GM04503 (cell line): ENCODE measurements at places on chromosomes 4 and X.
A peak's percentile ranks its signal among the peaks of the same experiment; 100 is the strongest.

GRCh38 chrX:65781845-65782244, 114.4 kb downstream of the MSN start:
- no peak for DNase-seq

- no peak for DNase-seq
Measured at GRCh38 chr4:151930372-151930771, 169.6 kb upstream of the GATB start.

- no peak for DNase-seq
Measured at GRCh38 chr4:154507156-154507555, 15.6 kb upstream of the DCHS2 start.

DNA sequence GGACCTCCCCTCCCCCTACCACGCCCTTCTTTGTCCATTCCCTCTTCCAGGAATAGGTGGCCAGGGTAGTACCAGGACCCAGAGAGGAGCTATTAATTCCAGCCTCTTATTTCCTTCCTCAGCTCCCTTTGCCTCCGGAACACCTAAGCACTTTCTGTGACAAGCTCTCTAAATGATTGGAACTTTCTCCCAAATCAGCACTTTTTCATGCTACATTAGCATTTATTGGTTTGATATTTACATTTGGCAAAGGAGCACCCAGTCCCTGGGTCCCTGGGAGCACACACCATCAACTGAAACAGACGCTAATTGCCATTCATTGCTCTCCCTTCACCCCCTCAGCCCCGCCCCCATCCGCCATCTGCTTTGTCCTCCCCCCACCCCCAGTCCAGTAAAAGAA, 182.0 kb upstream of the BCOR start:
- no peak for DNase-seq

DNA sequence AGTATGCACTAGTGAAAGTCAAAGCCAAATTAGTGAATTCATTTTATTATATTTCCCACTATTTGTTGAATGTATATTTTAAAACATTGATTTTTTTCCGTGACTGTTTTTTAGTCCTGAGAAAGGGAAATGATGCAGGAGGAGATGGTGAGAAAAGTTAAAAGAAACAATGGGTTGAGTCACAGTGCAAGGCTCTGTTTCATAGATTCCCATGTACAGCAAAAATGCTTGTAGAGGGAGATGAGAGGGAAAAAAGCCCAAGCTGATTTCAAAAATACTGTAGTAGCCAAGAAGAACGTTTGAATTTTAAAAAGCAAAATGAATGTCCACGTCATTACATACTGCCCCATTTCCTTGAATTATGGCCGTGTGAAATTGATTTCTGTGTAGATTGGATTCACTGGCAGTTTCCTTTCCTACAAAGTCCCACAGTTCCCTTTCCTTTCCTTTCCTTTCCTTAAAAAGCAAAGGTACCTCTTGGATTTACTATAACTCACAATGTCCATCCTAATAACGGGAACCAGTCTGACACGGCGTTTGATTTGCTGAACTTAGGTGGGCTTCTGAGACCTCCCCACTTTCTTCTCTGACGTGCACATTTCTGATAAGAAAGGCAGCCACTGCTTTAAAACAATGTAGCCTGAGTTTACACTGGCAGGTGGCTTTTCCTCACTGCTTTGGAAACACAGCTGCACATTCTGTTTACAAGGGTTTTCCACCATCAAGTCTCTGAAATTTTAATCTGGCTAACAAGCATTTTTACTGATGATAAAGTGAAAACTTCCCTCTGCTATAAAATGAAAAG, 63.7 kb downstream of the SPCS3 start:
- DNase-seq, result no peak

DNA sequence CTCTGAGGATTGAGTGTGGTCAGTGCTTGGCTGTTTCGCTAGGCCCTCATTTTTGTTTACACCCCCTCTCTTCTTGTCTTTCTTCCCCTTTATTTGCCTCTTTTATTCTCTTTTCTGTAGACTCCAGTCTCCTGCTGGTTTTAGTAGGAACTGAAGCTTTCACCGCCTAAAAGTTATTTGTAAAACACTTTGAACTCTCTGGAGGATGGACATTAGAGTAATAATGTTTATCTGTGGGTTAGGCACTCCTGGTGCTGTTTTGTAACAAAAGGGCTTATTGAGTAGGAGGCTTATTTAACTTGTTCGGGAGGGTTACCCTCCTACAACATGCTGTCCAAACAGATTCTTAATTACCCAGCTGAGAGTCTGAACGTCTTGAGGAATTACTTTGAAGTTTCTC, 1.6 kb upstream of the ARHGAP10 start:
- DNase-seq, result no peak

DNA sequence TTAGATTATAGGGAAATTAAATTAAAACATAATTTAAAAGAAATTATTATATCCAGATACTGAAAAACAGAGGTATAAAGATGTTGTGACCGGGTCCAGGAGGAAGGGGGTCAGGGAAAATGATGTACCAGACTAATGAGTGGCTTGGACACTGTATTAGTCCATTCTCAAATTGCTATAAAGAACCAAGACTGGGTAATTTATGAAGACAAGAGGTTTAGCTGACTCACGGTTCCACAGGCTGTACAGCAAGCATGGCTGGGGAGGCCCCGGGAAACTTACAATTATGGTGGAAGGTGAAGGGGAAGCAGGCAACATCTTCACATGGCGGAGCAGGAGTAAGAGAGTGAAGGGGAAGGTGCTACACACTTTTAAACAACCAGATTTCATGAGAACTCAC, 3.4 kb upstream of the FAM9B start:
- DNase-seq, result no peak

- no peak for DNase-seq
Measured at GRCh38 chr4:116082808-116083366, 969.5 kb upstream of the NDST4 start.

DNA sequence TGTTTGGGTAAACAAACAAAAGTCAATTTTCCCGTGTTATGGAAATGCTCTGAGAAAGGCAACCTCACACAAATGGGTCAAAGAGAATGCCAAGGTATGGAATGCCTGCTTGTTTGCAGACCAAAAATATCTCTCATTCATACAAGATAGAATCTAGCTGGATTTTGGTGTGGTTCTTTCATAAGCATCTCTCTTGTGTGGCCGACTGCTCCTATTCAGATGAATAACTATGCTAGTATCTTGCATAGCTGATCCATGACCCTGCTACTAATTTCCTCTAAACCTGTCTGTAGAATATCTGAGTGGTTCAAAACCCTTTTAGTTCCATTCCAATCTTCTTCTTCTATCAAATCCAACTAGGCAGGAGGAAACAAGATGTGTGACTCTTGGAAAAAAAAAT, 28.2 kb upstream of the SORBS2 start:
- no peak for DNase-seq

- DNase-seq, result no peak
Measured at GRCh38 chr4:3411676-3412075, 30.1 kb upstream of the HGFAC start.

GRCh38 chrX:107677501-107677901, 49.2 kb downstream of the PRPS1 start:
- no peak for DNase-seq

DNA sequence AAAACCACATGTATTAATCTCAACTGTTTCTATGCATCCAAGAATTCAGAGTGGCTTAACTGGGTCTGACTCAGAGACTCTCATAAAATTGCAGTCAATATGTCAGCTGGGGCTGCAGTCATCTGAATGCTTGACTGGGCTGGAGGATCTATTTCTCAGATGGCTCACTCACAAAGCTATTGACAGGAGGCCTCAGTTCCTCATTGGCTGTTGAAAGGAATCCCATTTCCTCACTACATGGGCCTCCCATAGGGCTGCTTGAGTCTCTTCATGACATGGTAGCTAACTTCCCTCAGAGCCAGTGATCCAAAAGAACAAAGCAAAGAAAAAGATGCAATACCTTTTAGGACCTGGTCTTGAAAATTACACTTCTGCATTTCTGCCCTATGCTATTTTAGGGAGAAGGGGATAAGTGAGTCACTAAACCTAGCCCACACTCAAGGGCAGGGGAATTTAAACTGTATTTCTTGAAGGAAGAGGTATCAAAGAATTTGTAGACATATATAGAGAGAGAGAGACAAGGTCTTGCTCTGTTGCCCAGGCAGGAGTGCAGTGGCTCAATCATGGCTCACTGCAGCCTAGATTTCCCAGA, 9.8 kb downstream of the SCFD2 start:
- no peak for DNase-seq

GRCh38 chr4:66430856-66431255, 760.6 kb upstream of the EPHA5 start:
- no peak for DNase-seq

DNA sequence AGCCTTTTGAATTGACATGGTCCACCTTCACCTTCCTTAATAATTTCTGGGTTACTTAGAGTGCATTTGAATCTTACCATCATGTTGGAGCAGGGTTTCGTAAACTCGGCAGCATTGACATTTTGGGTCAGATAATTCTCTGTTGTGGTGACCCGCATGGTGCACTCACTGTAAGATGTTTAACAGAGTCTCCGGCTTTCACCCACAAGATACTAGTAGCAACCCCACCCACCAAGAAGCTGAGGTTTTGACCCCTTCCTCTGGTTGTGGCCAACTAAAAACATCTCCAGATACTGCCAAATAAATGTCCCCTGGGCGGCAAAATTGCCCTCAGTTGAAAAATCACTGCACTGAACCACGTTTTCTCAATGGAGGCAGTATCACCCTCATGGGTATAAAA, 62.7 kb downstream of the CHST7 start:
- DNase-seq, result no peak

DNA sequence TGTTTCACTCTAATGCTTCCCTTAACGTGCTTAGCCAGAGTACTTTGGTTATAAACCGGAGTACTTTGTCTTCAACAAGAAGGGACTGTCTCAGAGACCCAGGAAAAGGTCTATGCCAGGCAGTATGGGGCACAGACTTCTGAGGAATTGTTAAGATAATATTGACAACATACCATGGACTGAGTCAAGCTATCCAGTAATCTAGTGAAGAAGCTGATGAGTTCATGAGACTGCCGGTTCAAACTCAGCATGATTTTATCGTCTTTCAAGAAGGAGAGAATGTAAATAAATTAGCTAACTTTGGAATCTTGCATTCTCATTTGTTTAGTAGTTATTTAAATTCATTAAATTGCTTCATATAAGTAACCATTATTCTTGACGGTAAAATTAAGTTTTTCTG, 546.1 kb downstream of the PPP4R3C start:
- no peak for DNase-seq

GRCh38 chr4:17595471-17596005, 18.5 kb downstream of the LAP3 start:
- no peak for DNase-seq

DNA sequence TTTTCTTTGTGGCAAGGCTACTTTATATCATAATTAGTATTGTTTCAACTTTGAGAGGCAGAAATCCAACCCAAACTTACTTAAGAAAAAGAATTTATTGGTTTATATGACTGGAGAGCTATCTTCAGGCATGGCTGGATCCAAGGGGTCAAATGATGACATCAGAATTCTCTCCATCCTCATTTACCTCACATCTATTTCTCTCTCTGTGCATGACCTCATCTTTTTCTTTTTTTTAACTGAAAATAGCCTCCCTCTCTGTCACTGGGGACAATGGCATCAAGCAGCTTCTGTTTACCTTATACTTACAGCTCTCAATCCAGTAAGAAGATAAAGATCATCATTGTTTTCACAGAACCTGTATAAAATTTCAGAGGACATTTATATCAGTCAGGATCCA, 12.0 kb upstream of the EXOC1L start:
- no peak for DNase-seq

GRCh38 chr4:177391953-177392352, 50.3 kb downstream of the AGA start:
- no peak for DNase-seq

GRCh38 chr4:152245680-152246079, 290.2 kb downstream of the FBXW7 start:
- no peak for DNase-seq

DNA sequence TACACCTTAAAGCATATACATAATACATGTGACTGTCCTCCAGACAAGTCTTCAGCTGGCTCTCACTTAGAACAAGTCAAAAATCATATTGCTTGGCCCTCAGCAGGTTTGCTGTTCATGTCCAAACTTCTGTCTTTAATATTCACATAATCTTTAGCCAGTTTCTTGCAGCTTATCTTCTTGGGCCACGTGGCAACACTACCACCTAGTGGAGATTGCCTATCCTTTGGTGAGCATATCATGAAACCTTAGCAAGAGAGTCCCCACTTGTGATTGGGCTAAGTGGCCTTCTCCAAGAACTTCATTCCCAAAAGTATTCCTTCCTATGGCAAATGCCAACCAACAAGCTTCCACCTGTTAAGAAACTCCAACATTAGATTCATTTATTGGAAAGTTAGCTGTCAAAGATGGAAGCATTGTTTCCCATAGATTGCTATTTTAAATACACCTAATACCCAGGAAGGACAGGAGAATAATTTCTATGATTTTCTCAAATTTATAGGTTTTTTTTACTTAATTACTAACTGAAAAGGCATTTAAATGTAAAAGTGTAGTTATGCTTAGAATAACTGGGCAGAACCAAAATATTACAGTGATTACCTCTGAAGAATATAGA, 231.9 kb upstream of the INTU start:
- peak; percentile 39 for DNase-seq

GRCh38 chr4:170758988-170759387, 669.2 kb upstream of the AADAT start:
- no peak for DNase-seq

DNA sequence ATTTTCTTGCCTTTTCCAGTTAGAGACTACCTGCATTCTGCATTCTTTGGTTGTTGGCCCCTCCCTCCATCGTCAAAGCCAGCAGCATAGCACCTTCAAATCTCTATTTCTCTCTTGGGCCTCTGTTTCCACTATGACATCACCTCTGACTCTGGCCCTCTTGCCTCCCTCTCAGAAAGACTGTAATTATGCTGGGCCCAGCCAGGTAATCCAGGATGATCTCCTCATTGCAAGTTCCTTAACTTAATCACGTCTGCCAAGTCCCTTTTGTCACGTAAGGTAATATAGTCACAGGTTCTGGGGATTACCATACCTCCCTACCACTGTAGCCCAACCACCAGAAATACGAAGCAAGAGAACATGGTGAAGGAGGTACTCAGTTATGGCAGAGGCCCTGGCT, 39.3 kb upstream of the NYX start:
- no peak for DNase-seq

DNA sequence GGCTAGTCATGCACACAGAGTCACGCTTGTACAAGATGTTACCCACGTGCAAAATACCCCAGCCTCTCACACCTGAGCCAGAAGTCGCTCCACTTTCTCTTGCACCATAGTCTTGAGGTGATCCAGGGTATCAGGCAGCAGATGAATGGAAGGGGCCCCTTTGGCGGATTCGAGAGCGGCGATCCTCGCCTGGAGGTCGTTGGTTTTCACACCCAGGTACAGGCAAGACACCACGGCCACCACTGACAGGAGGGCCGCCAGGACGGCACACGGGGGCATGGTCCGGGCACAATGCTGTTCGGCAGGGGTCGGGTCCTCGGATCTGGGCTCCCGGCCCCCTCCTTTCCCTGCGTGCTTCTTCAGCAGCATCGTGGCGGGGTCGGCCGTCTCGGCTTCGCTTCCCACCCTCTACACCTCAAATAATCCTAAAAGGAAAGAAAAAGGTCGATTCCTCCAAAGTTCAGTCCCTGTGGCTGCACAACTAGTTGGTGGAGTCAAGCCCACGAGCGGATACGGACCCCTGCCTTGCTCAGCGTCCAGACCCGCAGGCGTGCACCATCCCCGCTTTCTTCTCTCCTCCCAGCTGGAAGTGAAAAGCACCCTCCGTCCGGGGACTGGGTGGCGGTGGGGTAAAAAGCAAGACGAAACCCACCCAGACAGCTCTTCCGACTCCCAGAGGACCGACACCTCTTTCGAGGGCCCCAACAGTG, 652 bp downstream of the COL25A1 start:
- DNase-seq, result no peak
